ENCODE measurements at places on chromosomes 11 and 22. TPM values are rescaled to one million over a fixed set of nuclear protein-coding genes. Genes with fewer than 3 reads are reported as not detected.

The DDIAS gene
- 2.4 TPM for total RNA-seq

The FGF4 gene
- not detected for total RNA-seq

The OR8H1 gene
- not detected for total RNA-seq

The RIMBP3C gene
- total RNA-seq = not detected

The ZC3H7B gene
- total RNA-seq = 39.9 TPM

The GP1BB gene
- 47.2 TPM for total RNA-seq

The CFAP300 gene
- 1.2 TPM for total RNA-seq

The RAPSN gene
- not detected for total RNA-seq

The MAPK8IP1 gene
- total RNA-seq = 5.8 TPM

The NRGN gene
- total RNA-seq = 0.84 TPM

The FREY1 gene
- total RNA-seq = not detected

The HTR3B gene
- not detected for total RNA-seq

The IGLL1 gene
- total RNA-seq = not detected

The C11orf16 gene
- total RNA-seq = not detected

The APOBEC3F gene
- 0.86 TPM for total RNA-seq

The CRYBB2 gene
- total RNA-seq = not detected

The RAB36 gene
- total RNA-seq = 2.2 TPM

The PRAME gene
- total RNA-seq = not detected

The ZNF280B gene
- total RNA-seq = 0.25 TPM

The FBLN1 gene
- 114 TPM for total RNA-seq

The PGA4 gene
- not detected for total RNA-seq
